ENCODE measurements at places on chromosomes 1 and 21.
A peak's percentile ranks its signal among the peaks of the same experiment; 100 is the strongest.

GRCh38 chr1:40662151-40662550, 3.3 kb downstream of the RIMS3 start:
- no peak for DNase-seq

DNA sequence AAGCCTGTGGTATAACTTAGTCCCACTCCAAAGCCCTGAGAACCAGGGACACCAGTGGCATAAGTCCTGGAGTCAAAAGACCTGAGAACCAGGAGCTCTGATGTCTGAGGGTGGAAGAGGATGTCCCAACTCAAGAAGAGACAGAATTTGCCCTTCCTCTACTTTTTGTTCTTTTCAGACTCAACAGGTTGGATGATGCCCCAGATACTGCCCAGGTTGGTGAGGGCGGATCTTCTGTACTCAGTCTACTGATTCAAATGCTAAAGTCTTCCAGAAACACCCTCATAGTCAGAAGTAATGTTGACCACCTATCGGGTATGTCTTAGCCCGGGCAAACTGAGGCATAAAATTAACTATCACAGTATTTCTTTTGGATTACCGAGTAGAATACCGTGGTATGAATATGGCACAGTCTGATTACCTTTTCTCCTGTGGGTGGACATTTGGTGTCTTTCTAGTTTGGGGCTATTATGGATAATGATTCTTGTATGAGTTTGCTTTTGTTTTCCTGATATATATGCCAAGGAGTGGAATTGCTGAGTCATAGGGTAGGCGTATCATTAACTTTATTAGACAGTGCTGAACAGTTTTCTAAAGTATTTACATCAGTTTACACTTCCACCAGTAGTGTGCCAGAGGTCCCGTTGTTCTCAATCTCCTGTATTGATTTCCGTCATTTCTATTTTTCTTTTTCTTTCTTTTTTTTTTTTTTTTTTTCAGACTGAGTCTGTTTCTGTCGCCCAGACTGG, 3.2 kb upstream of the CHAF1B start:
- DNase-seq = no peak

DNA sequence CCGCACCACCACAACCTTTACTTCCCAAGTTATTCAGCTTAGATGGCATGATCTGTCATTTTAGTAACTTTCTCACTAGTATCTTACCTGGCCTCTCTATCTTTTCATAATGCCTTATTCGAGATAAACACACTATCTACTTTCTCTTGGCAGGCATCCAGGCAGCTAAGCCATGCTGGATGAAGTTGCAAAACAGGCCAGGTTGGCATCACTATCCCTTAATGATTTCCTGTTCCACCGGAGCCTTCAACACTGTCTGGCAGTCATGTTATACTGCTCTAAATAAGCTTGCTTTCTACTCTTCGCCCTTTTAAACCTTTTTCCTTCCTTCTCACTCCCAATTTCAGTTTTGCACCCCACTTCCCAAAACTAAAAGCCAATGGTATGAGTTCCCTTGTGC, 12.0 kb upstream of the KCNH1 start:
- DNase-seq = no peak

- no peak for DNase-seq
Measured at GRCh38 chr1:94056996-94057395, 64.0 kb downstream of the ABCA4 start.

DNA sequence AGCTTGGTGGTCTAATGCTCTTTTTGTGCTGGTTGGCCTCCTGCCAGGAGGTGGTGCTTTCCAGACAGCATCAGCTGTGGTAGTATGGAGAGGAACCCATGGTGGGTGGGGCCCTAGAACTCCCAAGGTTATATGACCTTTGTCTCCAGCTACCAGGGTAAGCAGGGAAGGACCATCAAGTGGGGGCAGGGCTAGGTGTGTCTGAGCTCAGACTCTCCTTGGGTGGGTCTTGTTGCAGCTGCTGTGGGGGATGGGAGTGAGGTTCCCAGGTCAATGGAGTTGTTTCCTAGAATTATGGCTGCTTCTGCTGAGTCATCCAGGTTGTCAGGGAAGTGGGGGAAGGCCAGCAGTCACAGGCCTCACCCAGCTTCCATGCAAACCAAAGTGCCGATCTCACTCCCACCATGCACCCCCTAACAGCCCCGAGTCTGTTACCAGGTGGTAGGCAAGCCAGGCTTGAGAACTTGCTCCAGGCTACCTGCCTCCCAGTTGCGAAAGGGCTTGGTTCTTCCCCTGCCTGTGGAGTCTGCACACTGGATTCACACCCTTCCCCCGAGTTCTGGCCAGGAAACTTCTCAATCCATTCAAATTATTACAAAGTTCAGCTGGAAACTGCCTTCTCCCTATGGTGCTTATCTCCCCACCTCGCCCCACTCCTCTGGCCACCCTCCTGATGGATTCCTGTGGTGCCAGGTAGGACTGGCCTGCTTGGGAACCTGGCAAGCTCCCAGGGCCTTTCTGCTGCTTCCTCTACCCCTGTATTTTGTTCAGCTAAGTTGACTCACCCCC, 37.8 kb downstream of the DRAM2 start:
- DNase-seq = no peak

DNA sequence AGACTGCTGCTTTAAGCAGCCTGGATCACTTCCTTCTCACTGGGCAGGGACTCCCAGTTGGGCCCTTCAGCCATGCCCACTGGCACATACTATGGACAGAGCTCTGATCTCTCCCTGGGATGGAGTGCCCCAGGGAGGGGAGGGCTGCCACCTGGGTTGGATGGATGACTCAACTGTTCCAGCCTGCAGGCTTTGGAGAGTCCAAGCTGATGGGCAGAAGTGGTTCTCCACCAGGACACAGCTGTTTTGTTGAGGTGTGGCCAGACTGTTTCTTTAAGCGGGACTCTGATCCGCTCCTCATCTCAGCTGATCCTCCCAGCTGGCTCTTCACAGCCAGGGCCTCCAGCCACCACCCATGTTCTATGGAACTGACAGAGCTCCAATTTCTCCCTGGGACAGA, 166.9 kb downstream of the MAGI3 start:
- no peak for DNase-seq

- DNase-seq = no peak
Measured at GRCh38 chr1:114454539-114454938, 56.5 kb downstream of the TRIM33 start.

DNA sequence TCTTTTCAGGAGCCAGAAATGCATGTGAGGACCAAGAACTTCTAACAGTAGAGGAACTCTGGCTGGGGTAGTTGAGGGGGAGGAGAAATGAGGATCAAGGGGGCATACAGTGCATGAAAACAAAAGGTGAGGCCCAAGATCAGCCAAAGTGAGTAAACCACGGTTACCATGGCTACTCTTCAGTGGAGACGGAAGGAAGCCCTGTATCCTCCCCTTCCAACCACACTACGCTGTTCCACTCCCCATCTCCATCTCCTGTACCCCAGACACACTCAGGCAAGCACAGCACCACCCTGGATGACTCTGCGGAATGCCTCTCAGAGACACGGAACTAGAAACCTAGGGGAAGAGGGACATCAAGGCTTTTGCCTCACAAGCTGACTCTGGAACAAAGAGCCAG, 157.6 kb upstream of the CAMK1G start:
- DNase-seq = no peak

DNA sequence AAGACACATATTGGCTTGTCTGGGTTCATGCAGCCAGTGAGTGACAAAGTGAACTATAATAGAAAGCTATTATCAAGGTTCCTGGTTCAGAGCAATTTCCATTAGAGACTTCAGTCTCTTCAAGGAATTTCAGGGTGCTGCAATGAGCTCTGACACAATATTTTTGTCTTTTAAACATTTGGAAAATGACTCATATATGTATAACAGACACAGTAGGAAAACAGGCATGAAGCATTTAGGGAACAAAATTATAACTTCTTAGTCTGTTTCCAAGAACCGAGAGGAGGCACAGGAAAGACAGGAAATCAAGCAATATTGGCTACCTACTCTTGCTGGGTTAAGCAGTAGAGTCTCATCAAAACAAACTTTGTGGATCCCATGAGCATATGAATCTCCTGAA, 170.4 kb downstream of the PTPRC start:
- DNase-seq = no peak

- no peak for DNase-seq
Measured at GRCh38 chr21:37208741-37209225, 58.4 kb downstream of the VPS26C start.

GRCh38 chr1:30275926-30276764, 447.2 kb downstream of the MATN1 start:
- no peak for DNase-seq

DNA sequence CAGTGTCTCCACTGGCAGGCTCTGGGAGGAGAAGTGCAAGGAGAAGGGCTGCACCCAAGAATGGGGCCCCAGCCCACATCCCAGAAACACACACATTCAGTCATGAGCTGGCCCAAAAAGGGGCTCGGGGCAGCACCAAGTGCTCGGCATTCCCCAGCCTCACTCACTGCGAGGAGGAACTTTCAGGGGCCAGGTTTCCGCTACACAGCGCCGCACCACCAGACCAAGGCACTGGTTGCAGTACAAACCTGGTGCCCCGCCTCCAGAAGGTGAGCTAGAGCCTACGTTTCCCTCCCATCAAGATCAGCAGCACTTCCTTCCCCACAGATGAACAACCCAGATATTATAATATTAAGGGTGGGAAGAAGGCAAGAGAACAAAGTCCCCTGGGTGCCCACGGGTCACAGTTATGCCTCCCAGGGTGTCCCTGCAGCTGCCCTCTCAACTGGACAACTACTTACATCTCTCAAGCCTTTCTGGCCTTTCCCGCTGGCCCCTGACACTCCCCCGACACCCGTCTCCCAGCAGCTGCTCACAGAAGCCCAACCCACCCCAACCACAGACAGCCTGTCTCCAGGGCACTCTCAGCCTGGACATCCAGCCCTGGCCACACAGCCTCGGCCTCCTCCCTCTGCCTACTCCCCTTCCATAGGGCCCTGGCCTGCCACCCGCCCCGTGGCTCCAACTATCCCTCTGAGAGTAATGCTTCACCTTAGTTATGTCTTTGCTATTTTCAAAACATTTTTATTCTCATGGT, 3.8 kb downstream of the PBXIP1 start:
- DNase-seq = peak; percentile 50

DNA sequence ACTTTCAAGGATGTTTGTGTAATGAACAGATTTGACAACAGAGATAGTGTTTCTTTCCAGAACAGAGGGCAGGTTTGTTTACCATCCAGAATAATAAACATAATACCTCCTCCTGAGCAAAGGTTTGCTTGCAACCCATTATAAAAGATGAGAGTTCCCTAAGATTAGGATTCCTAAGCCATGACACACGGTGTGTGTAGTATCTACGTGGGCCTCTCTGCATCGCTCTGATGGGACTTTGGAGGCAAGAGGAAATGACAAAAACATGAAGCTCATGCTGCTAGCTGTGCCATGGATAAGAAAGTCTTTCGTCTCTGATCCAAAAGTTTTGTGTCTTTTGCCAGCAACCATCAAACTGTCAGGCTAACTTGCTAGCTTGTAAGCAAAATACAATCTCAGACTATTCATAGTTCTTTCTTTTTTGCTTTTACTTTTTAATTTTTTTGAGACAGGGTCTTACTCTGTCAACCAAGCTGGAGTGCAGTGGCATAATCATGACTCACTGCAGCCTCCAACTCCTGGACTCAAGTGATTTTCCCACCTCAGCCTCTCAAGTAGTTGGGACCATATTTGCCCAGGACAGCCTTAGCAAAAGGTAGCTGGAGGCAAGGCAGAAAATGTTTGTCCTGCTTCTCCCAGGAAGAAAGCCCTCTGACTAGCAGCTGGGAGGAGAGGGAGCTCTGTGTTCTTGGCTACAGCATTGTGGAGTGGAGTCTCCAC, 81.1 kb downstream of the LHX4 start:
- DNase-seq = no peak

GRCh38 chr1:245054507-245055270, 100.1 kb upstream of the KIF26B start:
- no peak for DNase-seq

DNA sequence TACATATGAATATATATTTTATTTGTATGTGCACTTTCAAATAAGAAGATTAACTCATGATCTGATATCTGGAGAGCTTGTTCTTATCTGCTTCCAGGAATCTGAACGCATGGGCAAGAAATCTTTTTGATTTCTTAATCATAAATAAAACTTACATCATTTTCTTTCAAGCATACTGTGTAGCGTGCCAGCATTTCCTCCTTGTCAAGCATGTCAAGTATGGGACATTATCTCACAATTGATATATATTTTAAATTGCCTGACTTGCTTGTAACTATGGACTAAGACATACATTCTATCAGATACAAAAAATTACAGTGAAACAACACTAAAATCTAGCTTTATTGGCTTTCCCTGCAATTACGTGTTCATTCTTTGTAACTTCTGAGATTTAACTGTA, 1128.2 kb downstream of the PLA2G4A start:
- DNase-seq = no peak

DNA sequence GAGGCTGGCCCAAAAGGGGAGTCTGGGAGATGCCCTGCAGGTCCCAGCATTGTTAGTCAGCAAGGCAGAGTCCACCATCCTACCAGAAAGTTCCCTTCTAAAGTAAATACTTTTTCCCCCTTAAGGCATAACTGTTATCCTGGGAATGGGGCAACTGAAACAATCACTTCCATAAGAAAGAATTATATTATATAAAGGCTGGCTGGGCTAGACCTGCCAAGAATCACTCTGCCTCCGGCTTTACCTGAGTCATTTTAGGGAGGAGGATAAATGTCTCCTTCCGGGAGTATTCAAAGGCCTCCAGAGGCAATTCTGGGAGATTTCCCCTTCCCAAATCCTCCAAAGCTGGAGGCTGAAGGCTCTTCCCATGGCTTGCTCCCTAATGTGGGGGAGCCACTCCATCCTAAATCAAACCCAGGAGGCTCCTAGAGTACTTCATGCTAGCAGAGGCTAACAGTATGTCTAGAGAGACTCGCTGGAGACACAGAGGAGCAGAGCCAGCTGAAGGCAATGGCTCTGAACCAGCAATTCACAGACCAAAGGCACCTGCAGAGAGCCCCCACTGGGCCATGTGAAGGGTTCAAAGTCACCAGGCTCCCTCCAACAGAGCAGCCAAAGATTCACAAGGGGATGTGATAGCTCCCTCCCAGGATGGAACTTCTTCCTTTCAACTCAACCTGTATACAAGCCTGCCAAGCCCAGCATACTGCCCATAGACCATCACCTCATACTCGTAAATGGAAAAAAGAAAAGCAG, 116.0 kb downstream of the ASTN1 start:
- no peak for DNase-seq

- DNase-seq = peak; percentile 52
Measured at GRCh38 chr1:2468041-2468472, 8.0 kb upstream of the PLCH2 start.

DNA sequence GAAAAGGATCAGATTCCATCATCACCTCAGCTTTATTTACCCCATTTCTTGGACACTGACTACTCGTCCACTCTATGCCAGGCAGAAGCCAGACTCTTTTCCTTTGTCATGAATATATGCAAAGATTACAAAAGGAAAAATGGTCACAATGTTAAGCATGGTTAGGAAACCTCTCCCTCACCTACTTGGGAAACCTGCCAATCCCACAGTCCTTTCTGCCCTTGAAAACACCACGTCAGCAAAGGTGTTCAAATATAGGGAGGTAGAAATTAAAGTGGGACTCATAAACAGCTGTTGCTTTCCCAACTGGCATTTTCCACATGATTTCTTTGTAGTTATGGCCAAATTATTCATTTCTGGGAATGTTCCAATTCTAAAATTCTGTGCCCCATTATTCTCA, 16.2 kb upstream of the ATP13A2 start:
- no peak for DNase-seq
